WTC11 (cell line): ENCODE measurements at places on chromosomes 7 and 10.

DNA sequence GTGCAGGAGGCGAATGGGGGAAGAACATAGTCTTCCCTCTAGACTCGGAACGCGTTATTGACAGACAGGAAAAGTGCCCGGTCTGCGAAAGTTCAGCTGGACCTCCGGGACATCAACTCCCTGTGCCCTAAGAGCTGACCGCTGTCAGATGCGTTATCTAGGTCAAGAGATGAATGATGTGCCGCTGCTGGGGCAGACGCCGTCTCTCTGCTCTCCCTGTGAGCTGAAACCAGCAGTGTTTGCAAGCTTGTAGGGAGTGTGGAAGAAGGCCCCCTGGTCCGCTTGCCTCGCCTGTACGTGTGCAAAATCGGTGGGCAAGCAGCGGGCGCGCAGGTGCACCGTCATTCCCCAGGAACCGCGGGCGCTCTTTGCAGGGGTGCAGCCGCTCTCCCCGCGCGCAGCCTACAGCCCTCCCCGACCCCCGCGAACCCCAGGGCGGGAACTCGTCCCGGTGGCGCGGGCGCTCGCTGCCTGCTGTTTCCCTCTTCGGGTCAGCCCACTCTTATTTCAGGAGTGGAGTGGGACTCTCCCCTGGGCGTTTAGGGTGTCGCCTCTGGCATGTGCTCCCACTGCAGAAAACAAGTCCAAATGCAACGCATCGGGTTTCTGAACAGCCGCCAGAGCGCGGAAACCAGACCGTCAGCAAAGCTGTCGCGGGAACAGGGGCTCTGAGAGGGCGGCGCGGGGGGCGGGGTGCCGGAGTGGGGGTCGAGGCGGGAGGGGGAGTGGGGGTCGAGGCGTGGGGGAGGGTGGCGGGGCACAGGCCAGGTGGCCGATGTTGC is 1.8 kb upstream of the PFKFB3 start:
- peak overlapping the region; percentile 72 for H3K4me3 ChIP-seq
- peaks cover 19% of the 10 kb centered on the region for H3K4me1 ChIP-seq
- peaks cover 54% of the 10 kb centered on the region for H3K27me3 ChIP-seq
- peak; percentile 38 for DNase-seq

- DNase-seq: no peak
- H3K27ac ChIP-seq: no peak overlapping the region
- H3K36me3 ChIP-seq: peaks cover 7% of the 10 kb centered on the region; the same call in 1 of the 2 replicates
- H3K4me1 ChIP-seq: peaks cover 17% of the 10 kb centered on the region
- no peaks in the 10 kb centered on the region for H3K27me3 ChIP-seq
These were observed 15.2 kb upstream of the DNAAF5 start for GRCh38 chr7:711093-711921.

DNA sequence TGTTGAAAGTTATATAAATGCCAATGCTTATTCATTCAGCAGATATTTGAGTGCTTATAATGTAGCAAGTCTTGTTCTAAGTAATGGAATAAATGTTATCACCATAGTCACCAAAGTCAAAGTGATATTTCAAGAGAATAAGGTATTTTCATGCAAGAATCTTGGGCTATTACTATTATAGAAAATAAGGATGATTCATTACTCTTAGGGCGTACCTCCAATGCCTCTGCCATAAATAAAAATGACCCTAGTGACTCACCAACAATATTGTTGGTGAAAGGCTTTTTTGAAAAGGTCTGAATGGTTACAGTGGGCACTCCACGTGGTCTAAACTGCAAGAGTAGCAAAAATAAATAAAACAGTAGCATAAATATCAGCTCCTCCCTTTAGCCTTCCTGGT is 68.4 kb downstream of the RALA start:
- no peaks in the 10 kb centered on the region for H3K4me1 ChIP-seq
- H3K27me3 ChIP-seq: no peaks in the 10 kb centered on the region
- no peak overlapping the region for H3K27ac ChIP-seq
- H3K36me3 ChIP-seq: peaks cover 44% of the 10 kb centered on the region
- DNase-seq: no peak
- no peak overlapping the region for H3K4me3 ChIP-seq

DNA sequence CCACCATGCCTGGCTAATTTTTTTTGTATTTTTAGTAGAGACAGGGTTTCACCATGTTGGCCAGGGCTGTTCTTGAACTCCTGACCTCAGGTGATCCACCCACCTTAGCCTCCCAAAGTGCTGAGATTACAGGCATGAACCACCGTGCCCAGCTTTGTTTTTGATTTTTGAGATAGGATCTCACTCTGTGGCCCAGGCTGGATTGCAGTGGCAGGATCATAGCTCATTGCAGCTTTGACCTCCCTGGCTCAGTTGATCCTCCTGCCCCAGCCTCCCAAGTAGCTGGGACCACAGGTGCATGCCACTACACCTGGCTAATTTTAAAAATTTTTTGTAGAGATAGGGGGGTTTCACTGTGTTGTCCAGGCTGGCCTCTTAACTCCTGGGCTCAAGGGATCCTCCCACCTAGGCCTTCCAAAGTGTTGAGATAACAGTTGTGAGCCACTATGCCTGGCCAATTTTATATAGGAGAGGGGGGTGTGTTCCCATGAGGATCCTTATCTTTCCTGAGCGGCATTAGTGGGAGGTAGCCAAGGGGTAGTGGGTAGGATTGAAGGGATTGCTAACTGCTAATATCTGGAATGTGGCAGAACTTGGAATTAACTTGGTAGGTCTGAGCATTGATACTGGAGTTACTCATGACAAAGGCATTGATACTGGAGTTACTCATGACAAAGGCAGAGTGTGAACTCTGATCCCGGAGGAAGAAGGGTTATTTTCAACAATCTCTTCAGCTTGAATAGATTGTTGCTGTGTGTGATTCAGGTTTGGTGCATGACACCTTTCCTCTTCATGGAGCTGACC is 1.0 kb upstream of the NOLC1 start:
- H3K4me3 ChIP-seq: peak overlapping the region; percentile 98
- peak overlapping the region; percentile 99 for H3K27ac ChIP-seq
- H3K36me3 ChIP-seq: peaks cover 67% of the 10 kb centered on the region
- peaks cover 24% of the 10 kb centered on the region for H3K4me1 ChIP-seq
- DNase-seq: no peak
- H3K27me3 ChIP-seq: no peaks in the 10 kb centered on the region

GRCh38 chr7:46949270-46949931 is 632.5 kb downstream of the TNS3 start:
- no peak overlapping the region for H3K27ac ChIP-seq
- no peaks in the 10 kb centered on the region; the same call in 1 of the 2 replicates for H3K27me3 ChIP-seq
- H3K36me3 ChIP-seq: no peaks in the 10 kb centered on the region
- DNase-seq: no peak
- H3K4me1 ChIP-seq: no peaks in the 10 kb centered on the region

DNA sequence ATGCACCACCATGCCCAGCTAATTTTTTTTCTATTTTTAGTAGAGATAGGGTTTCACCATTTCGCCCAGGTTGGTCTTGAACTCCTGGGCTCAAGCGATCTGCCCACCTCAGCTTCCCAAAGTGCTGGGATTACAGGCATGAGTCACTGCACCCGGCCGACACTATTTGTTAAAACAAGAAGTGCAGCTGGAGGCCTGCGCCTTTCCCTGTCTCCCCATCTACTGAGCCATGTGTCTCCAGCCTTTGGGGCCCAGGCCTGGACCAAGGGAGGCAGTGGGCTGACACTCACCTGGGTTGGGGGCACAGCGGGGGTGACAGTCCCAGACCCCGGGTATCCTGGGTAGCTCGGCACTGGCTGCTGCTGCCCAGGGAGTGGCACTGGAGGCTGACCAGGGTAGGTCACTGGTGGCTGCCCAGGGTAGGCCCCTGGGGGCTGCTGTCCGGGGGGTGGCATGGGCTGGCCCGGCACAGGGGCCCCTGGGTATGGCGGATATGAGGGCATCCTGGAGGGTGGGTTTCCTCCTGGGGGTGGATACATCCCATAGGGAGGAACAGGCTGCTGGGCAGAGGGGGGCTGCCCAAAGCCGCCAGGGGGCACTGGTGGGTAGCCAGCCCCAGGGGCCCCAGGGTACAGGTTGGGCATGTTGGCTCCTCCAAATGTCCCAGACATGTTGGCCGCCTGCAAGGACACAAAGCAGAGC is 36.3 kb downstream of the PLAC9 start:
- no peaks in the 10 kb centered on the region for H3K27me3 ChIP-seq
- no peak overlapping the region for H3K27ac ChIP-seq
- peaks cover 10% of the 10 kb centered on the region; the same call in 1 of the 2 replicates for H3K36me3 ChIP-seq
- peaks cover 22% of the 10 kb centered on the region for H3K4me1 ChIP-seq

- no peaks in the 10 kb centered on the region; the same call in 1 of the 2 replicates for H3K27me3 ChIP-seq
- no peaks in the 10 kb centered on the region for H3K36me3 ChIP-seq
- DNase-seq: no peak
These were observed 400.3 kb upstream of the PRKCQ start for GRCh38 chr10:6980353-6980752.

- no peaks in the 10 kb centered on the region for H3K27me3 ChIP-seq
- H3K36me3 ChIP-seq: no peaks in the 10 kb centered on the region
- no peak overlapping the region for H3K27ac ChIP-seq
- 0 out of 2 replicates have a peak, but pooled peaks cover 2% of the 10 kb centered on the region for H3K4me1 ChIP-seq
- no peak for DNase-seq
- H3K4me3 ChIP-seq: no peak overlapping the region
These were observed 16.3 kb downstream of the REEP3 start for GRCh38 chr10:63537536-63537935.

DNA sequence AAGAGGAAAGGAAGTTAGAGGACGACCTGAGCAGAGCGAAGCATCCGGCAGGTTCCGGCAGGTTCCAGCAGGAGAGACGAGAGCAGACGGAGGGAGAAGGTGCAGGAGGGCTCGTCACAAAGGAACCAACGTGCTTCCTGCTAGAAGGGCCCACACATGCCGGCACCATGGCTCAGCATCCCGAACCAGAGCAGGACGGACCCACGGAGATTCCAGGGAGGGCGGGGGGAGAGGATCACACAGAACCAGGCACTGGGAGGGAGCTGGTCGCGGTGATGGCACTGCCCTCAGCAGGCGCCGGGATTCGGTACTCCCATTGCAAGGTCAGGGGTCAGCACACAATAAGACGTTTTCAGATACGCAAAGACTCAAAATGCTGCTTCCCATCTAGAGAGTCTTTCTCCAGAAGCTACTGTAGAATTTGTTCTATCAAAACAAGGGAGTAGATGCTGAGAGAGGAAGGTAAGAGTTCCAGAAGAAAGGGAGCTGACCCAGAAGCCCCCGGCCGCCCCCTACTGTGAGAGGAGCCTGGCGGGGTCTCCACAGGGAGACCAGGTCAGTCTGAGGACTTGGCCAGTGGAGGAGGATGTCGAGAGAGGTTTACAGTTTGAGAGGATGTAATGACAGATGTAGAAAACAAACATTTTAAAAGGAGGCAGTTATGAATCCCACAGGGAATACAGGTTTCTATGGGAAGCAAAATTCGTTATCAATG is 23.6 kb upstream of the PWWP2B start:
- H3K4me3 ChIP-seq: no peak overlapping the region
- H3K27me3 ChIP-seq: peaks cover 3% of the 10 kb centered on the region; the same call in 1 of the 2 replicates
- DNase-seq: no peak
- no peak overlapping the region for H3K27ac ChIP-seq
- H3K36me3 ChIP-seq: no peaks in the 10 kb centered on the region

DNA sequence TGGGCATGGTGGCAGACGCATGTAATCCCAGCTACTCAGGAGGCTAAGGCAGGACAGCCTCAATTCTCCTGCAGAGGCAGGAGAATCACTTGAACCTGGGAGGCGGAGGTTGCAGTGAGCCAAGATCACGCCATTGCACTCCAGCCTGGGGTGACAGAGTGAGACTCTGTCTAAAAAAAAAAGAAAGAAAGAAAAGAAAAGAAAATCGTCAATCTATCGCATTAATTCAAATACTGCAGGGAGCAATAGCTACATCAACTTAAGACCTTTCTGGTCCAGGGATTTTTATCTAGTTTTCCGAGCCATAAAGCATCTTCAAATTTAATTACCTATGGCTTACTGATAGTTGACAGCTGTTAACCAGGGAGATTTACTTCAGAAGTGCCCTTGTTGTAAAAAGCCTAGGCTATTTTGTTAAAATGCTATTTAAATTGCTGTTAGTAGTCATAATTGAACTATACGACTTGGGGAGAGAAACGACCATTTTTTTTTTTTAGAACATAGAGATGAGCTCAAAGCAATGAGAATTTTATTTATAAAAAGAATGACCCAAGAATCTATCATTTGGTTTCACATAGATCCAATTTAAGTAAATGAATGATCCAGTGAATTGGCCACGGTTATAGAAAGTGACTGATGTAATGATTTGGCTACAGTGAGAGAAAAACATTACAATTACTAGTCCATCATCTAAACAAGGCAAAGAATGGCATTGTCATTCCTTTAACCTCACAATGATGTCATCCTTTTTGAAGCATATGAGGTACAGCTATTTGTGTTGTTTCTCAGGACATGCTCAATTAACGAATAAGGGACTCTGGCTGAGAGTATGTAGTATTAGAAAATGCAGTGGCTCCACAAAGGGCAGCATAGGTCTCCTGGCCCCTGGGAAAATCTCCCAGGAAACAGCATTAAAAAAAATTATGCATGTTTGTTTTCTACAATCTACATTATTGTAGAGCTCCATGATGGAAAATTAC is 85.3 kb downstream of the SEMA3C start:
- H3K27me3 ChIP-seq: no peaks in the 10 kb centered on the region
- peaks cover 2% of the 10 kb centered on the region; the same call in 1 of the 2 replicates for H3K4me1 ChIP-seq
- no peak overlapping the region for H3K4me3 ChIP-seq
- no peak overlapping the region for H3K27ac ChIP-seq
- DNase-seq: no peak

DNA sequence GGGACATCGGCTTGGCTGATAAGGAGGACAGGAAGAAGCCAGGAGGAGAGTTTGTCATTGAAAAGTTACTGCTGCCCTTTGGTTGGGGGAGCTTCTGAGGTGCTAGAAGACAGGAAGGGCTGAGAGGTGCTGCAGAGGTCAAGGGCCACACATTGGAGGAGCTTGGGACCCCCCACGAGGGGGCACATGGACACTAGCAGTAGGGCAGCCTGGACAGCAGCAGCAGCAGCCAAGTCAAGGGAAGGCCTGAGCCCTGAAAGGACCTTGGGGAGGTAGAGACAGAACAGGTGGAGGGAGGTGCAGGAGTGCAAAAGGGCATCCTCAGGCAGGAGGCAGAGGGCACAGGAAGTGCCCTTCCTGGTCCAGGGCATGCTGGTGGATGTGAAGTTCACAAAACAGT is 439.7 kb upstream of the IGFBP3 start:
- H3K27ac ChIP-seq: no peak overlapping the region
- H3K4me1 ChIP-seq: peaks cover 5% of the 10 kb centered on the region
- no peaks in the 10 kb centered on the region for H3K36me3 ChIP-seq
- H3K27me3 ChIP-seq: no peaks in the 10 kb centered on the region

- H3K27me3 ChIP-seq: peaks cover 43% of the 10 kb centered on the region
- H3K4me1 ChIP-seq: peaks cover 8% of the 10 kb centered on the region
- H3K27ac ChIP-seq: no peak overlapping the region
- no peaks in the 10 kb centered on the region for H3K36me3 ChIP-seq
- DNase-seq: no peak
These were observed 800 bp downstream of the MINDY3 start for GRCh38 chr10:15859509-15859905.
